ENCODE measurements at places on chromosomes 2 and 18. TPM values are rescaled to one million over a fixed set of nuclear protein-coding genes. Genes with fewer than 3 reads are reported as not detected.

- H3K27me3 ChIP-seq = no peaks in the 10 kb centered on the region
- H3K4me3 ChIP-seq = no peak overlapping the region
- H3K27ac ChIP-seq = no peak overlapping the region
Measured at GRCh38 chr2:23620841-23621341, 235.9 kb downstream of the KLHL29 start.

DNA sequence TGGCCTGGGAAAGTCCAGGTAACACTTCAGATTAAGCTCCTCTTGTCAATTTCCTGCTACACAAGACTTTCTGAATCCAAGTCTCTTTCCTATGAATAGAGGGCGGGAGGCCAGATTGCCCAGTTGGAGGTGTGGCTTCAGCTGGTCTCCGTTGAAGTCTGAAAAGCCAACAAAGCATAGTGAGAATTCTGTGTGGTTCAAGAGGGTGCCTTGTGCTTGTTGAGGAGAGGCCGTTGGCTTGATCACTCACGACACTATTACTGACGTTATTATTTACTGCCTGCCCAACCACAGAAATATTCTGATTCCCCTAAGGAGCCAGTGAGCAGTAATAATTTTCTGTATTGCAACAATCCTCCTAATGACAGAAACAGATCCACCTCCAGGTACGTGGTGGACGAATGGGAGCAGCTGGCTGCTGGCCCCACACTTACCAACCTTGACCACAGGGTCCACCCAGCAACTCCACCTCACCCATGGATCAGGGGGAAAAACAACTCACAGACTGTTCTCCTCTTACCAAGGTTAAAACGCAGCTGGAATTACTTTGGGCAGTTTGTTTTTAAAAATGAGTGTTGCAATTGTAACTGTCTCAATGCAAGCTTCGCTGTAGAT, 21.9 kb downstream of the NRP2 start:
- peaks cover 25% of the 10 kb centered on the region for H3K4me1 ChIP-seq
- H3K27me3 ChIP-seq = no peaks in the 10 kb centered on the region
- DNase-seq = no peak
- H3K36me3 ChIP-seq = peaks cover 6% of the 10 kb centered on the region

GRCh38 chr18:55906536-55906935, 318.5 kb upstream of the TCF4 start:
- no peaks in the 10 kb centered on the region for H3K4me1 ChIP-seq
- no peaks in the 10 kb centered on the region for H3K36me3 ChIP-seq
- H3K27ac ChIP-seq = no peak overlapping the region
- no peaks in the 10 kb centered on the region for H3K27me3 ChIP-seq

GRCh38 chr2:98464772-98465310, 20.2 kb downstream of the INPP4A start:
- no peak overlapping the region for H3K4me3 ChIP-seq
- DNase-seq = no peak
- H3K27ac ChIP-seq = no peak overlapping the region
- H3K27me3 ChIP-seq = no peaks in the 10 kb centered on the region

- H3K4me3 ChIP-seq = no peak overlapping the region
- no peak overlapping the region for H3K27ac ChIP-seq
Measured at GRCh38 chr2:231049286-231050017, 7.2 kb upstream of the PSMD1 start.

DNA sequence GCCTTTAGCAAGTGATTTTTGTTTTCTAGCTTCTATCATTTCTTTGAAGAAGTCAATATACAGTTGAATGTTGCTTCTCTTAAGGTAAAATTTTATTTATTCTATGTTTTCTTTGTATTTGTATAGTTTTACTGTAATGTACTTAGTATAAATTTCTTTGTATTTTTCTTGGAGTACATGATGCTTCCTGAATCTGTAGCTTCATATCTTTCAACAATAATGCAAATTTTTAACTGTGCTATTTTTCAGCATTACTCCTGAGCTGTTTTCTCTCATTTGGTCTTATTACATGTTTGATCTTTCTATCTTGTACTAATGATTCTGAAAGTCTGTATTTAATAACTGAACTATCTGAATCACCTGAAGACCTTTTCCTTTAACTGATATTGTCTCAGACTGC, 253.9 kb upstream of the NXPH2 start:
- no peak for DNase-seq
- no peak overlapping the region for H3K4me3 ChIP-seq
- H3K27me3 ChIP-seq = peaks cover 67% of the 10 kb centered on the region
- H3K27ac ChIP-seq = no peak overlapping the region
- no peaks in the 10 kb centered on the region for H3K4me1 ChIP-seq

DNA sequence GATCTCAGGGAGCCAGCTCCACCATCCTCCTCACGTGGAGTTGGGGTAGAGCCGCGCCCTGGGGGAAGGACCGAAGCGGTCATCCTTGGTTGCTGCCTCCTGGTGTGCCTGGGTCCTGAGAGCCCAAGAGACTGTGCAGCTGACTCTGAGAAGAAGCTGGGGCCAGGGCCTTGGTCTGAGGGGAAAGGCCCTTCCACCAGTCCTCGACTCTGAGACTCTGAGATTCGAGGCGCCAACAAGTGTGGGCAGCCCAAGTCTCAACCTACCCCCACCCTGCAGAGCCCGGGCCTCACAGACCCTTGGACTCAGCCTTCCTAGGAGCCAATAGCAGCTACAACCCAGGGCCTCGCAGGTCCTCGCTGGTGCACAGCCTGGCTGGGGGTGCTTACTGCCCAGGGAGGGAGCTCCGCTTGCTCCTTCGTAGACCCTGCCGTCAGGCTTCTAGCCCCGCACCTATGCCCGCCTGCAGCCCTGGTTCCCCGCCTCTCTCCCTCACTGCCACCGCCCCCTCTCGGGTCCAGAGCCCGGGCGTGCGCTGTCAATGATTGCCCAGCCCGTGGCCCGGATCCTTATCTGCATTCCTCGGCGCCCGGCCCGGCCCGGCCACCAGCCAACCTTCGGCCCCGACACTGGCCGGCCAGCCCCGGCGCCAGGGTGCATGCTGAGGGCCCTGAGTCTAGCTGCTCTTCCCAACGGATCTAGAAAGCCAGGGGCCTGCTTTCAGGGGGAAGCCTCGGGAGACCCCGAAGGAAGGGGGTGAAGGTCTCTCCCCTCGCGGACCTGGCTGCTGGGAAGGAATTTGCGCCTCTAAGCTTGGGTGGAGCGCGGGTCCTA, 2.0 kb downstream of the IHH start:
- DNase-seq = no peak
- H3K36me3 ChIP-seq = no peaks in the 10 kb centered on the region
- H3K27me3 ChIP-seq = peaks cover 69% of the 10 kb centered on the region
- no peak overlapping the region for H3K27ac ChIP-seq
- H3K4me1 ChIP-seq = no peaks in the 10 kb centered on the region
- no peak overlapping the region for H3K4me3 ChIP-seq

DNA sequence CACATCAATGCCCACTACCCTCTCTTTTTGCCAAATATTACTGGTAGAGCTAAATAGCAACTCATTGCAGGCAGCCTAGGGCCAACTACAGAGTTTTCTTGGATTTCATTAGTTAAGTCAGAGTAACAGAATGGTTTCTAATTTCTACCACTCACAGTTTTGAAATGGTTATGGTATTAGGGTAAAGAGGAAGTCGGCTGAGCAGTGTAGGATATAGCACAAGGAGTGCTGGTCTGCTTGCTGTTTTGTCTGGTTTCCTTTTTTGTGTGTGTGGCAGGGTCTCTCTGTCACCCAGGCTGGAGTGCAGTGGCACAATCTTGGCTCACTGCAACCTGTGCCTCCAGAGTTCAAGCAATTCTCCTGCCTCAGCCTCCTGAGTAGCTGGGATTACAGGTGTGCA, 289.2 kb upstream of the CCDC68 start:
- DNase-seq = no peak
- peaks cover 14% of the 10 kb centered on the region for H3K4me1 ChIP-seq

DNA sequence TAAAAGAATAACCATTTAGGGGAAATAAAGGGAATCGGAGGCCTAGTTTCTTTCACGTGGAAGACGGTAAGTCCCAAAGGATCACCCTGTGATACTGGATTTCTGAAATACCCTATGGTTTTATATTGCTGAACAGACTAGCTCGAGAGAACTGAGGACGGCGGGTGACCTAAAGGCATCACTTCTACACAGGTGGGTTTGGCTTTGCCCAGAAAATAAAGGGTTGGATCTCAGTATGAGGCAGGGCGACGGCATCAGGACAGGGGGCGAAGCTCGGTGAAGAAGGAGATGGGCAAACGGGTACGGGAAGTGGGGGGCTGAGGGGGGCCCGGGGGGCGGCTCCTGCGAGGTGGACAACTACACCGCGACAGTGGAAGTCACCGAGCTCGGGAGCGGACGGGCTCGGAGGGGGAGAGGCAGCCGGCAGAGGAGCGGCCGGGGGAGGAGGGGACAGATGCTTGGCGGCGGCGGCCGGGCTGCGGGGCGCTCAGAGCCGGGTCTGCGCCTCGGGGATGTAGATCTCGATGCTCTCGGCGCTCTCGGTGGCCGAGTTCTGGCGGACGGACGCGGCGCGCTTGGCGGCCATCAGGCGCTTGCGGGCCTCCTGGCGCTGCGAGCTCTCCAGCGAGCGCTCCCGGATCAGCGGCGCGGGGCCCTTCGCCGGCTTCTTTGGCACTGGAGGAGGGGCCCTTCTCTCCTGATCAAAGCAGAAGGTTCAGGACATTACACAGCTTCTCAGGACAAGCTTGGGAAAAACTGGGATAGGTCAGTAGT, 48.9 kb downstream of the TGIF1 start:
- no peak for DNase-seq
- H3K36me3 ChIP-seq = no peaks in the 10 kb centered on the region
- H3K4me3 ChIP-seq = no peak overlapping the region
- H3K27ac ChIP-seq = no peak overlapping the region
- no peaks in the 10 kb centered on the region for H3K4me1 ChIP-seq
- H3K27me3 ChIP-seq = no peaks in the 10 kb centered on the region

GRCh38 chr2:38432820-38433606, 55.9 kb upstream of the ATL2 start:
- H3K27ac ChIP-seq = no peak overlapping the region
- no peaks in the 10 kb centered on the region for H3K27me3 ChIP-seq
- H3K4me3 ChIP-seq = no peak overlapping the region
- H3K4me1 ChIP-seq = peaks cover 25% of the 10 kb centered on the region
- DNase-seq = no peak

DNA sequence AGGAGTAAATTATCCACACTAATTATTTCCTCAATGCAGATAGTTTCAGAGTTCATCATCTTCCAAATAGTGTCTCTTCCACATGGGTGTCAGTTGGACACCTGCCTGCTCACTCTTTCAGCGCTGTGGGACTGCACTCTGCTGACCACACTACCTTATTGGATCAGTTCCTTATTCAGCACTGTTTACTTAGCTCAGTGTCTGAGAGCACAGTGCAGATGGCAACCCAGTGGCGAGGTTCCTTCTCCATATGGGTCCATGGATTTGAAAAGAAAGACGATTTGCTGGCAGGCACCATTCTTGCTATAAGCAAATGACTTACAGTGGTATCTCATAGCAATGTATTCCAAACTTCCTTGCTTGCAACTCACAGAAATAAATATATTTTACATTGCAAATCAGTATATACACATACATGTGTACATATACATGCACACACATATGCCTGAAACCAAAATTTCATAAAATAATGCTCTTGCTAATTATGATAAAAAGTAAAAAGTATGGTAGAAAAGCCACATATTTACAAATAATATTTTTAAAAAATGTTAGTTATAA, 354.8 kb downstream of the INSIG2 start:
- peak overlapping the region; percentile 53 for H3K27ac ChIP-seq
- H3K4me3 ChIP-seq = no peak overlapping the region
- H3K4me1 ChIP-seq = peaks cover 11% of the 10 kb centered on the region
- no peaks in the 10 kb centered on the region for H3K36me3 ChIP-seq
- H3K27me3 ChIP-seq = no peaks in the 10 kb centered on the region

DNA sequence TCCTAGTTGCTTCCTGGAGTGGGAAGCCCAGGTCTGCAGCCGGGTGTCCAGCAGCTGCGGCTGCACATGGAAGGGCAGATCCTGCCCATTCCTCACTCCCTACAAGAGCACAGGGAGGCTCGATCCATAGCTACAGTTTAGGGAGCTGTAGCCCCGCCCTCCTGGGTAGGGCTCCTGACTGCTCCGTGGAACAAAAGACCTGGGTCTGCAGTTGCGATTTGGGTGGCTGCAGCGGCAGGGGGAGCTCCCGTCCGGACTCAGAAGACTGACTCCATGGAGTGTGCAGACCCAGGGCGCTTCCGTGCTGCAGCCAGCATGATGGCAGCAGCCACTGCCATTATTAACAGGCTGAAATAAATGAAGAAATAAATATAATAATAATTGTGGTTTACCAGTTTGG, 157.3 kb downstream of the CTNNA2 start:
- H3K36me3 ChIP-seq = no peaks in the 10 kb centered on the region
- H3K27ac ChIP-seq = no peak overlapping the region
- H3K27me3 ChIP-seq = no peaks in the 10 kb centered on the region
- no peak overlapping the region for H3K4me3 ChIP-seq
- no peaks in the 10 kb centered on the region for H3K4me1 ChIP-seq

- peaks cover 6% of the 10 kb centered on the region for H3K4me1 ChIP-seq
- H3K4me3 ChIP-seq = no peak overlapping the region
- no peaks in the 10 kb centered on the region for H3K36me3 ChIP-seq
- H3K27ac ChIP-seq = no peak overlapping the region
Measured at GRCh38 chr2:81528852-81529480, 1224.4 kb upstream of the LRRTM1 start.

GRCh38 chr2:55408098-55408882, 11.4 kb downstream of the CCDC88A start:
- peak overlapping the region; percentile 0 for H3K4me3 ChIP-seq
- H3K4me1 ChIP-seq = peaks cover 17% of the 10 kb centered on the region
- H3K36me3 ChIP-seq = peaks cover 31% of the 10 kb centered on the region
- DNase-seq = peak; percentile 31
- no peaks in the 10 kb centered on the region for H3K27me3 ChIP-seq

The TTN gene
- 0.05 TPM for total RNA-seq

The ADAM17 gene
- total RNA-seq = 44.3 TPM
